ENCODE measurements at places on chromosomes 2 and 18.

- no peak for DNase-seq
Measured at GRCh38 chr2:60106836-60107529, 446.5 kb downstream of the BCL11A start.

DNA sequence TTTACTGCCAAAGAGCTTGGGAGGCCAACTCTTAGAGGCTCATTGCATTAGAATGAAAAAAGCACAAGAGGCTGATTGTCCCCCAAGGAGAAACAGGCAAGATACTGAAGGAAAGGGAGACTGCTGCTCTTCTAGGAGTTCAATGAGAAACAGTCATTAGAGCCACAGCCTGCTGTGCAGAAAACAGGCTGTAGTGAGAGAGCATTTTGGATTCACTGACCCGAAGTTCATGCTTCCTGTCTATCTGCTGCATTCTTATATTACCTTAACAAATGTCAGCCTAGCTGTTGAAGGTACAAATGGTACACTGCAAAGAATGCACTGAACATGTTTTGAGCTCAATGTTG lies 423.3 kb downstream of the SETBP1 start:
- no peak for DNase-seq

- no peak for DNase-seq
Measured at GRCh38 chr2:212961255-212961654, 190.2 kb downstream of the IKZF2 start.

DNA sequence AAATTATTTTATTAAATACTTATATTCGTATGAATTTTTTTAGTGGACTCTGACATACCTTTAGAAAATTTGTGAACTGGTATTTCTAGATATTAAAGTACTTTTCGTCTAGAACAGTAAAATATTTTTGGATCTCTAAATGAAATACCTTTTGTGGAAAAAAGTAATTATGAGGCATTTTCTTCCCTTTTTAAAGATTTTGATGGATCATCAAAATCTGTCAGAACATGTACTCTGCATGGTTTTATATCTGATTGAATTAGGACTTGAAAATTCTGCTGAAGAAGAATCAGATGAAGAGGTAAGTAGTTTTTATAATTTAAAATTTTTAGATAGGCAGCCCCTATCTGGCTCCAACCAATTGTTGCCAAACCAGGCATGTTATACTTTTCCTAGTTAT lies 118.8 kb downstream of the UBR3 start:
- DNase-seq, result no peak

- DNase-seq, result no peak
Measured at GRCh38 chr2:223101340-223102039, 49.5 kb downstream of the KCNE4 start.

DNA sequence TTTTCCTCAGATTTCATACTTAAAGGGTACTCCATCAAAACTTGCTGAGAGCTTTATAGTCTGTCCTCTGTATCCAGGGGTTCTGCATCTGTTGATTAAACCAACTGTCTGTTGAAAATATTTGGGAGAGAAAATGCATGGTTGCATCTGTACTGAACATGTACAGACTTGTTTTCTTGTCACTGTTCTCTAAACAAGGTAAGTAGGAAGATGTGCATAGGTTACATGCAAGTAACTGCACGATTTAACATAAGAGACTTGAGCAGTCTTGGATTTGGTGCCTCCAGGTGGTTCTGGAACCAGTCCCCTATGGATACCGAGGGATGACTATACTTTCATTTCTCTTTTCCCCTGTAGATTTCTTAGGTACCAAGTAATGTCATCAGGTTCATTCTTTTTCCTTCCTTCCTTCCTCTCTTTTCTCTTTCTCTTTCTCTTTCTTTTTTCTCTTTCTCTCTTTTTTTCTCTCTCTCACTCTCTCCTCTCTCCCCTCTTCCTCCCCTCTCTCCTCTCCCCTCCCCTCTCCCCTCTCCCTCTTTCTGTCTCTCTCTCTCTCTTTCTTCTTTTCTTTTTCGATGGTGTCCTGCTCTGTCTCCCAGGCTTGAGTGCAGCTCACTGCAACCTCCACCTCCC lies 23.2 kb downstream of the ADNP2 start:
- DNase-seq, result no peak

DNA sequence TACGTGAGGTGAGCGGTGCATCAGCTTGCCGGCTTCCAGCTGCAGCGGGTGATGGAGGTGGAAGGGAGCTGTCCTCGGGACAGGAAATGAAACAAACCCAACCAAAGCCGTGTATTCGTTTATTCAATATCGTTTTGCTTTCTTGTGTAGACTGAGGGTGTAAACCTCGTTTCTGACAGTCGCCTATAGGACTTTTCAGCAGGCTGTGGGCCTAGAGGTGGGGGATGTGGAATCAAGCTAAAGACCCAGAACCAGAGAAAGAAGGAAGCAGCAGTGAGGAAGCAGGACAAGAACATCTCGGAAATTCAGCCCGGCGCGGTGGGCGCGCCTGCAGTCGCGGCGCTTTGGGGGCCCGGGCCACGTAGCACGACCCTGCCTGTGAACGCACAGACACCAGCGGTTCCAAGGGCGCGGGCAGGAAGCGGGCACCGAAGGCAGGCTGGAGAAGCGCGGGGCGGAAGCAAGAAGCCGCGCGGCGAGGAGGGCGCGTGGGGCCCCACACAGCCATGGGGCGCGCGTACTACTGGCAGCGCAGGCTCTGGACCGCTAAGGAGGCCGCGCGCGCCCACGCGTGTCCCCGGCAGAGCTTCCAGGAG lies 755 bp upstream of the ATP9B start:
- no peak for DNase-seq

- no peak for DNase-seq
Measured at GRCh38 chr2:228699888-228700287, 518.4 kb upstream of the SPHKAP start.

DNA sequence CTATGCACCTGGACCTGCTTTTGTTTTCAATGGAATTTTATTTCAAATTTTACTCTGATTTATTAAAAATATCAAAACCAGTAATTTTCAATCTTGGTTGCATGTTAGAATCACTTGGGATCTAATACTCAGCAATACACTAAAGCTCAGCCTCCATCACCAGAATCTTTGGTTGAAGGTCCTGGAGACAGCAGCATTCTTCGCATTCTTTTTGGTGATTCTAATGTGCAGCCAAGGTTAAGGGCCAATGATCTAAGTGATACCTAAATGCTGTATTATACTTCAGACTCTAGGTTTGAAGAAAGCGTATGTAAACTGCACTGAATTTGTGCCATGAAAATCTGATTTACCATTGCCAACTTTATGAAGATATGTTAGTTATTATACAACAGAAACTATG lies 493.1 kb downstream of the XIRP2 start:
- no peak for DNase-seq

DNA sequence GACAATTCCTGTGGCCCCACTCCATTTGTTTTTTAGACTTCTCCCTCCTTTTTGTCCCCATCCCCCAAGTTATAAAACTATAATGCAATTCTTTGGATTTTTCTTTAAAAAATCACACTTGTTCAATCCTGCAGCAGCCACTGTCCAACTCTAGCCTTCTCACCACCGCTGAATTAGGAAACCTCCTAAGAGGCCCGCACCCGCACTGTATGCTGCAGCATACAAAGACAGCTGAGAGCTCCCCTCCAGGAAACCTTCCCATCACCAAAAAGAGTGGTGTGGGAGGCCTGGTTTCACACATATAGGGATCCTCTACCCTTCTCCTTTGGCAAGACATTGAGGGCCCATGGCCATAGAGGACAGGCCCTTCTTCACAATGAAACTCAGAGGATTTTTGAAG lies 2.9 kb downstream of the PCGF1 start:
- no peak for DNase-seq

DNA sequence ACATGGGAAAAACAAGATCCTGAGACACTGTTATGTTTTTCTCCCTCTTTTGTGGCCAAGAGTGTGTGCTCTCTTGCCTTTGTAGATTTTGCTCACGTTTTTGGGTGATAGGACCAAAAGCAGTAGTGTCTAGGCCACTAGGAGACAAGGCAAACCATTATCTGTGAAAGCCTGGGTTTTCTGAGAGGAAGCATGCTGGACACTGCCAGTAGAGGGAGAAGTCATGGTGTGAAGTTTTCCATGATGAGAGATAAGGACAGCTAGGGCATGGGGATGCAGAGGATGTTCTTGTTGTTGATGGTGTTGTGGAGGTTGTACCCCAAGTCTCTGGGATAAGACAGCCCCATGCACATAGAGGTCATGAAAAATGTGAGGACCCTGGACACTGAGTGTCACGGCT lies 285.3 kb downstream of the SOX11 start:
- no peak for DNase-seq

DNA sequence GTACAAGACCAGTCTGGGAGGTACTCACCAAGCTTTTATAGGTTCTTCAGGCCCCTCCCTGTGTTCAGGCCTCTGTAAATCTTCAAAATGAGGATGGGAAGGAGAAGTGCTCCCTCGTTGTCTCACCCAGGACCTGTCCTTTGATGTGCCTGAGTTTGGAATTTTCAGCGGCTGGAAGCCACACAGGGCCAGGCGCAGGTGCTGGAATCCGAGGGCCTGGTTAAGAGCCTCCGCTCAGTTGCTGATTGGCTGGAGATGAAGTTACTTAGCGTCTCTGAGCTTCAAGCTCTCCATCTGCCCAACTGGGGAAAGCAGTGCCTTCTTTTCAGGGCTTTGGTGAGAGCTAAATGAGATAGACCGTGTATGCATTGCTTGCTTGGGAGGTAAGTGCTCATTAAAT lies 30.0 kb downstream of the HJURP start:
- DNase-seq, result no peak

GRCh38 chr2:20447437-20448245 lies 767 bp downstream of the RHOB start:
- DNase-seq, result peak; percentile 31

GRCh38 chr2:159807183-159808031 lies 9.4 kb upstream of the CD302 start:
- no peak for DNase-seq

- no peak for DNase-seq
Measured at GRCh38 chr2:15582710-15583357, 8.8 kb upstream of the DDX1 start.

- no peak for DNase-seq
Measured at GRCh38 chr2:152617456-152618192, 99.6 kb downstream of the PRPF40A start.

DNA sequence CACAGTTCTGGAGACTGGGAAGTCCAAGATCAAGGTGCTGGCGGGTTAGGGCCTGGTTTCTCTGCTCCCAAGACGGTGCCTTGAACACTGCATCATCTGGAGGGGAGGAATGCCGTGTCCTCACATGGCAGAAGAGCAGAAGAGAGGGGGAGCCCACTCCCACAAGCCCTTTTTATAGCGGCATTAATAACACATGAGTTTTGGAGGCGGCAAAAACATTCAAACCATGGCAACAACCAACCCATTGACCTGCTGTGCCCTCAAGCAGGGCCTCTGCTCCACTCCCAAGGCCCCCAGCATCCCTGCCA lies 62.0 kb downstream of the SMAD7 start:
- DNase-seq, result no peak

DNA sequence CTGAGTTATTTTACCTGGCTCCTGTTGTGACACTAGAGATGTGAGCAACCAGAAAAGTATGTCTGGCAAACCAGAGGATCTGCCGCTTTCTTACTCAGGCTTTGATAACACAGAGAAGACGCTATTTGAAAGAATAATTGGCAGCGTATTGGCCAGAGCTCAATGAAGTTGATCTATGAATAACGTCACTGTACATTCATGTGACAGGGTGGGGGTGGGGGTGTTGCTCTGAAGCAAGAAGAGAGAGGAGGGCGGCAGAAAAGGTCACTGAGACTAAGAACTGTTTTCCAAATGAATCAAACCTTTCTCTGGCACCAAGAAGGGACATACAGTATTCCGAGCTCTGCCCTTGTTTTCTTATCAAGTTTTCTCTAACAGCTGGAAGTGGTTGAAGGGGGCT lies 1.7 kb upstream of the ONECUT2 start:
- DNase-seq, result no peak

DNA sequence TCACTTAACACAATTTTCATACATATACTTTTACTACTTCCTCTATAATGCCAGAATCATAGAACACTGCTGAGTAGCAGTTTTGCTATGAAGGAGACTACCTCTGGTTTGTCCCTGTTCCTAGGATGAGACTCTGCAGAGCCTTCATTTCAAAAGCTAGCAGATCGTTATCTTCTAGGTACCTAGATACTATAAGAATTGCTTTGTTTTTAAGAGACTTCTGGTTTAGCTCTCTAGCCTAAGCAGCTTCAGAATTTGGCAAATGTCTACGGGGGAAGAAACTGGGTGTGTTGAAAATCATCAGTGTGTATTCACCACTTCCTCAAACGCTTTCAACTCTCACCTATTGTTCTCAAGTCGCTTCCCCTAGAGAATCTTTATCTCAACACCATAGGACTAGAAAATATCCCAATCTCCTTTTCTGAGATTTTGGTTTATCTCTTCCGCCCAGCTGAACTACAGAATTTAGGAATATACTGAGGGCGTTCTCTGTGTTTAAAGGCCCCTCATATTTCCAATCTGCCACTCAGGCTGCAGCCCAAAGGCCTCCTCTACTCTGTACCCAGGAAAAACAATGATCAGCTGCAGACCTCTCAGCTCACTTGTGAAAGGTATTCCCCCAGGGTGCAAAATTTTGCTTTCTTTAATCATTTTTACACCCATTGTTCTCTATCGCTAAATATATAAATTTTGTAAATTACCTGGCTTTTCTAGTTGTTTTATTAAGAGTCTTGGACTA lies 28.7 kb downstream of the SMAD2 start:
- DNase-seq, result no peak

DNA sequence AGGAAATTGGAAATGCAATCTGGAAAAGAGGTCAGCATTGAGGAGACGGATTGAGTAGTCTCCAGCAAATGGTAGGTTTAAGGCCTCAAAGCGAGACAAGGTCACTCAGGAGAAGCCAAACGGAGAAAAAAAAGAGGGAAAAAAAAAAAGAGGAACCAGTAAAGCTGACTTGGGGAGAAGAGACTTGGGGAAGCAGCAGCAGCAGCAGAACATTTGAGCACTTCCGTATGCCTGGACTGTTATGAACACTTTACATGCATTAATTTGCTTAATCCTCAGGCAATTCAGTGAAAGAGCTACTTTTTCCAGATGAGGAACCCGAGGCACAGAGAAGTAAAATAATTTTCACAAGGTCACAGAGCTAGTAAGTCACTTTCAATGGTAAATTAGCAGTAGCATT lies 81.3 kb downstream of the OSBPL6 start:
- DNase-seq, result no peak

Measured in activated CD4-positive, alpha-beta T cell treated with anti-CD3 and anti-CD28 coated beads, Interleukin-2, amount 50 U/mL, for 48 hours (primary cell).